ENCODE measurements at places on chromosomes 2 and 18. TPM values are rescaled to one million over a fixed set of nuclear protein-coding genes. Genes with fewer than 3 reads are reported as not detected.

ABCG5 gene
- polyA plus RNA-seq = not detected

TUBB8B gene
- polyA plus RNA-seq = 1.3 TPM

DNA sequence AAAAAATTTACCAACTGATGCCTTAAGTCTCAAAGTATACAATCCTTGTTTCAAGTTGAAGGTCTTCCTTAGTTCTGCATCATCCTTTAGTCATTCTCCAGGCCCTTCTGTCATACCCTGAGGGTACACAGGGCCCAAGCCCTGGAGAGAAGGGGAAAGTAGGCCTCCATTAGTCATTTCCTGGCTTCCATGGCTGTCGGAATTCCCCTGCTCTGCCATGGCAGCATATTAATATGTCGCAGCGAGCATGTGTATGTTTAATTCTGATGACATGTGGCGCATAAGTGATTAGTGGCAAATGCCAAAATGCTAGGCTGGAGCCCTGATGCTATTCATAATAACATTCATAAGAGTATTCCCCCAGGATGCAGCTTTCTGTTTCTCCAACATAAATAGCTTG is 22.1 kb downstream of the GPR39 start:
- DNase-seq = no peak

GRCh38 chr2:61841286-61841685 is 12.6 kb downstream of the FAM161A start:
- DNase-seq = no peak

VWA3B gene
- not detected for polyA plus RNA-seq

MGAT4A gene
- 1.4 TPM for polyA plus RNA-seq

KANSL3 gene
- 30.4 TPM for polyA plus RNA-seq

GNAL gene
- polyA plus RNA-seq = 13.5 TPM

FEV gene
- not detected for polyA plus RNA-seq

GRCh38 chr18:61770279-61770678 is 122.5 kb downstream of the RNF152 start:
- DNase-seq = no peak

PTPRM gene
- 7.0 TPM for polyA plus RNA-seq

DNA sequence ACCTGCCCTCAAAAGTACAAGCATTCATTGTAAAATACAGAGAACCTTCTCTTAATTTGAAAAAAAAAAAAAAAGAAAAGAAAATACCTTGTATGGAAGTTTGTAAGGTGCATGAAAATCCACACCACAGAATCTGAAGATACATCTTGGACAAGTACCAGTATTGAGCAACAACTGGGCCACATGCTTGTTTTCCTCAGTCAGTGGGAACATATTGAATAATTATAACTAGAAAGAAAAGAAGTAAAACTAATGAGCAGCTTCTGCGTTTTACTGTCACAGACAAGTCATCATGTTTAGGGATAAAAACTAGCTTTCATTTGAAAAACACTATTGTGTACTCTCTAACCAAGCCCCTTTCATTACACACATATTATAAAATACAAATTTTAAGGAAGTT is 5.8 kb upstream of the PEX13 start:
- DNase-seq = no peak

GRCh38 chr2:74039611-74040010 is 54.9 kb downstream of the TET3 start:
- no peak for DNase-seq

DNA sequence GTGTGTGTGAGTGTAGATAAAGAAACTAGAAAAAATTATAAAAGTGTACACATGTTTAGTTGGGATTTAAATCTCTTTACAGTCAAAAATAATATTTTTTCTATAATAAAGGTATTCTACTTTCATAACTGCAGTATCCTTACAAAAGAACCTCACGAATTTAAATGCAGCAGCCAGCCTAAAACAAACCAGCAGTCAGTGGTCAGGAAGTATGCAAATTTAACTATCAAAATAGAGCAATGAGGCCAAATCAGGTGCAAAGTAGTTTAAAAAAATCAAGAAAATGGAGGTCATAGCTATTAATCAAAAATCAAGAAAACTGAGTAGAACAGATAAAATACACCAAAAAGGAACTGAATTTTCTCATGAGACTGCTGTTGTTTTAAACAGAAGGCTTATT is 407.1 kb downstream of the CDH19 start:
- DNase-seq = no peak

- no peak for DNase-seq
These were observed 144.9 kb downstream of the L3MBTL4 start for GRCh38 chr18:6269660-6270332.
